ENCODE measurements at places on chromosomes 5 and 9.

DNA sequence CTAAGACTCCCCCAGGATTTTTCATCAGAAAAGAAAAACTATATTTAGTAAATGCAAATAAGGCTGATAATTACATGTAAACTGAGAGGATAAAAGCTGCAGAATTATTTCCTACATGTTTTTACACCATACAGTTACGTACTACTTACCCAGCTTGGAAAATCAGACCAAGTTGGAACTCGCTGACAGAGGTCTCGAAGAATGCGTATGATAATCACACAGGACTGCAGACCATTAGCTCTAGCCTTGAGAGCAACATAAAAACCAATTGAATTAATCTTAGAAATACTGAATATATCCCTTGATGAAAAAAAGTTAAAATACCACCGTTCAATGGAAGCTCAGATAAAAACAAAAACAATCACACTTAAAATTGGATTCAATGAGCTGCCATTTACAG is 65.6 kb downstream of the ZFR start:
- DNase-seq: no peak

- no peak for DNase-seq
Measured at GRCh38 chr5:123807177-123807945, 295.4 kb downstream of the CSNK1G3 start.

GRCh38 chr5:146426853-146427618 is 20.1 kb upstream of the TCERG1 start:
- DNase-seq: peak; percentile 52

DNA sequence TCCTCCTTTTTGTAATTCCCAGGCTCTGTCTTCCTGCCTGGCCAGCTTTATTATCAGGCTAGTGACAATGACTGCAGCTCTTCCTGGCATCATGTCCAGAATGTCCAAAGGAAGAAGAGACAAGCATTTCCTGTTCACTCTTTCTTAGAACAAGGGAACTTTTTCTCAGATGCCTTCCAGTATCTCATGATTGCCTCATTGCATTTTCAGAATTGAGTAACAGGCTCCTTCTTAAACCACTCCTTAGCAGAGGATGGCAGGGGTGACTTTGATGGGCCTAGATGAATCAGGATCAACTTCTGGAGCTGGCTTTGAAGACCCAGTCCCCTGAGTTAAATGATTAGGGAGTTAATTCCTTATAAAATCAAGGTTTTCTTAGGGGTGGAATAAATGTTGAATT is 92.9 kb upstream of the RASGRF2 start:
- DNase-seq: peak; percentile 29

GRCh38 chr5:133244242-133244641 is 192.4 kb downstream of the HSPA4 start:
- DNase-seq: peak; percentile 75

- no peak for DNase-seq
Measured at GRCh38 chr9:76290555-76290954, 103.7 kb downstream of the RFK start.

DNA sequence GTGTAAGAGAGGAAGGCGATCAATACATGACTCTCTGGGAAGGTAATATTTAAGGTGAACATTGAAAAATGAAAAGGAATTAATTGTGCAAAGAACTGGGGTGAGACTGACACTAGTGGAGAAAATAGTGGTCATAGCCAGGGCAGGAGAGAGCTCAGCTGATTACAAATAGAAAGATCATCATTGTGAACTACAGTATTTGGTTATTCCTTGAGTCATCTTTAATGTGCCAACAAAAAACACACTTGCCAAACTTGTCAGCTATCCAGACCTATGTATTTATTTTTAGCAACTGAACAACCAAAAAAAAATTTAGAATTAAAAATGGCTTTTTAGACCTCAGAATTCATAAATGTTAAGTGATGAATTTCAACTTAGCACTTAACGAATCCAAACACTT is 749.8 kb upstream of the CDH9 start:
- no peak for DNase-seq

GRCh38 chr9:122364783-122365150 is 6.1 kb upstream of the PTGS1 start:
- DNase-seq: no peak

- no peak for DNase-seq
Measured at GRCh38 chr9:30258094-30258493, 2126.3 kb upstream of the ACO1 start.

- DNase-seq: peak; percentile 31
Measured at GRCh38 chr5:55535199-55535905, 588 bp upstream of the PLPP1 start.

DNA sequence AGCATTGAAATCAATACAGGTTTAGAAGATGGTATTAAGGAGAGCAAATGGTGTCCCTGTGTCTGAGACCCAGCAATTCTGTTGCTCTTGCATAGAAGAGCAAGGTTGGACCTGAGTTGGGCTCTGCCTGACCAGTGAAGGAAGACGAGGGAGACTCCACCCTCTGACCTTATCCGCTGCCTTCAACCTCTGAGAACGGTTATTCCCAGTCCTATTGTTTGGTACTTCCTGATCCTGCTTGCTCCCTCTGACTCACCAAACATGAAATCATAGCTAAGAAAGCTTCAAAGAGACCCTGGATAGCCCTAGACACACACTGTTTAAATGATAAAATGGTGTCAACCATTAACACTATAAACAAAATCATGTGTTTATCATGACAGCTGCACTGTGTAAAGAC is 218.5 kb downstream of the PLK2 start:
- DNase-seq: no peak

DNA sequence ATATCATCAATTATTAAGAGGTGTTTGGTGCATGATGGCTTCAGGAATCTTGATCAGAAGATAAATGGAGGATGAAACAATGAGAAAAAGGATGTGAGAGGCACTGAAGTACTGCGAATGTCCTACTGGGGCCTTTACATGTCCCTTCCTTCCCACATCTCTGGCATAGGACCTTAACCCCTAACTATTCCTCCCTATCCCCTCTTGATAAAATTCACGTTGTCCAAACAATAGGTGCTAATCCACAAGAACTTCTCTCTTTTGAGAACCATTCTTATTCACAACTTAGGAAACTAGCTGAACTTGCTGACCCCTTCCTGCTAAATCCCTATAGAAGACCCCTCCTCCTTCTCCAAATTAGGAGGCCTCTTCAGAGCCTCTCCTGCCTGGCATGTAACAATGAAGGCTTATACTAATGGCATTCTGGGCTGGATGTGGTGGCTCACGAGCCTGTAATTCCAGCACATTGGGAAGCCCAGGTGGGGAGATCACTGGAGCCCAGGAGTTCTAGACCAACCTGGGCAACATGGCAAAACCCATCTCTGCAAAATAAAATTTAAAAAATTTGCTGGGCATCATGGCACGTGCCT is 276.5 kb upstream of the SMARCA2 start:
- DNase-seq: no peak

DNA sequence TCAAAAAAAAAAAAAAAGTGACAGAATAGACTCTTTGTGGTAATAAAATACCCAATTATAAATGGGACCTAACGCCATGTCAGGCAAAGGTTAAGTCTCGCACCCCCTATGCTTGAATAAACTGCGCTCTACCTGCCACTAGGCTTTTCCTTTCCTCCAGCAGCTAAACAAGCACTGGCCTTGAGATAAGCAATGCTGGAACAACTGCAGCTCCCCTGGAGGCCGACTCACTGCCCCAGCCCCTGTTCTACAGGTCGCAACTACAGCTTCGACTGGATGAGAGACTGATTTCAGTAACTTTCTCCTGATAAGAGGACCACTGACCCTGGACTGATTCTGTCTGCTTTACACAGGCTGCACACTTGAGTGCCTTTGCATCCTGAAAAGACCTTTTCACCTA is 210.2 kb downstream of the HSPA4 start:
- no peak for DNase-seq

- no peak for DNase-seq
Measured at GRCh38 chr5:99141534-99142128, 212.8 kb upstream of the CHD1 start.

DNA sequence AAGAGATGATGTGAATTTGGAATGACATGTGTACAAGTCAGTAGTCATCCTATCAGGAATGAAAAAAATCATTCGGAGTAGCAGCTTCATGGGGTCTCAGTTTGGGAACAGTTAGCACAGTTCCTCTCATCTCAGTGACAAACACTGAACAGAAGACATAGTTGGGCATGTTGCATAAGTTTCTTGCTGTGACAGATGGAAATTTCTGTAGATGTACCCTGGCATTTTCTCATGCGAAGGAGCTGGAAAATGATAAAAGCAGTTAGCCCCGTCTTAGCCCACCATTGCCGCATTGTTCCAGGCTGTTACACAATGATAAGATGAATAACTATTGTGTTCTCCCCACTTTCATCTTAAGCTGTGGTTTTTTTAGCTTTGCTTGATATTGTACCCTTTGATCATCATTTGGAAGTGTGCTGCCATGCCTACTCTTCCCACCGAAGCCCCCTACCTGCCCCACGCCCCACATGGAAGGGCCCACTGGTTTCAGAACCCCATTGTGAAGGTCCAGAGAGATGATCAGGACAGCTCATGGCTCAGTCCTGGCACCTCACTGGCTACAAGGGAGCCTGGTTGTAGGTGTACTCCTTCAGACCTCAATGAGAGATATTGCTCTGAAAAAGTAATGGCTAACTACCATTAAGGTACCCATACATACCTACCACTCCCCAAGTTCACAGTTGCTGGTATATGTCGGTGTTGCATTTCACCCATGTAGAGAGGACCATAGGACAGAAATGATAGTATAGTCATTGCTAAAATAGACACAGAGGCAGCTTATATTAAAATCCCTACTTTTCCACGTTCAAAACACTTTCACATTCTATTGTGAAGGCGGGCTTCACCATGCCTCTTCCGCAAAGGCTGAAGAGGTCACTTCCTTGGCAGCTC is 38.8 kb downstream of the SFXN1 start:
- DNase-seq: no peak

DNA sequence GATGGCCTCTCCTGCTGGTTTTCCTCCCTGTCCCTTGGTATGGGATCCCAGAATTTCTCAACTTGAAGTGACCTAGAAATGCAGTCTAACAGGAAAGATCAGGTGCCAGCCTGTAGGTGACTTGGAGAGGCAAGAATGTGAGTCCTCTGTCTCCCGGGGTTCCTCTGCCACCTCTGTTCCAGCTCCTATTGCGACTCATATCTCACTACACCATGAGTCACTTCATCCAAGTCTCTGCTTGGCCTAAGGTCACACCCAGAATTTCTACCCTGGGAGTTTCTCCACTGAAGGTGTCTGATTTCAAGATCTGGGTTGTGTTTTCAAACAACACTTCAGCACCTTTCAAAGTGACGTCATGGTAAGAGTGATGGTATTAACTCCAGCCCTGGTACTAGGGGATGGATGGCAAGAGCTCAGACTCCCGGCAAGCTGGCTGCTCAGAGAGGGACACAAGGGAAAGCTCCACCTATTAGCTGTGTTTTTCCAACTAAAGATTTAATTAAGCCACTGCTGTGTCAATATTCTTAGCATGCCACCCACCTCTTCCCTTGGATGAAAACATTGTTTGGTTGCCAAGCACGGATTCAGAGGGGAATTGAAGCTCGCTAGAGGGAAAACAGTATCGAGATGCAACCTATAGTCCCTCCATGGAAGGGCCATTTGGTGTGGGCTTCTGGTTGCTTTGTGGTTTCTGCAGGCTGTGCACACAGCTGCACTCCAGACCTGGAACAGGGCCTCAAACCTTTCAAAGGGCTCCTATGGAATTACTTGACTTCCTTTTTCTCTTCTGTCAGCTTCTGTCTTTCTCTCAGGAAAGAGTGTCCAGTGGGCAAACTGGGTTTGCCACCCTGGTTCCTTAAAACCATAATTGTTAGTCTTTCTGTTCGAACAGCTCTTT is 205.7 kb downstream of the GAS1 start:
- peak; percentile 45 for DNase-seq

- DNase-seq: no peak
Measured at GRCh38 chr5:57327561-57328367, 153.9 kb downstream of the GPBP1 start.

- no peak for DNase-seq
Measured at GRCh38 chr9:133634081-133634691, 2.0 kb upstream of the DBH start.

- DNase-seq: no peak
Measured at GRCh38 chr5:17481378-17481777, 16.7 kb upstream of the TAF11L2 start.

DNA sequence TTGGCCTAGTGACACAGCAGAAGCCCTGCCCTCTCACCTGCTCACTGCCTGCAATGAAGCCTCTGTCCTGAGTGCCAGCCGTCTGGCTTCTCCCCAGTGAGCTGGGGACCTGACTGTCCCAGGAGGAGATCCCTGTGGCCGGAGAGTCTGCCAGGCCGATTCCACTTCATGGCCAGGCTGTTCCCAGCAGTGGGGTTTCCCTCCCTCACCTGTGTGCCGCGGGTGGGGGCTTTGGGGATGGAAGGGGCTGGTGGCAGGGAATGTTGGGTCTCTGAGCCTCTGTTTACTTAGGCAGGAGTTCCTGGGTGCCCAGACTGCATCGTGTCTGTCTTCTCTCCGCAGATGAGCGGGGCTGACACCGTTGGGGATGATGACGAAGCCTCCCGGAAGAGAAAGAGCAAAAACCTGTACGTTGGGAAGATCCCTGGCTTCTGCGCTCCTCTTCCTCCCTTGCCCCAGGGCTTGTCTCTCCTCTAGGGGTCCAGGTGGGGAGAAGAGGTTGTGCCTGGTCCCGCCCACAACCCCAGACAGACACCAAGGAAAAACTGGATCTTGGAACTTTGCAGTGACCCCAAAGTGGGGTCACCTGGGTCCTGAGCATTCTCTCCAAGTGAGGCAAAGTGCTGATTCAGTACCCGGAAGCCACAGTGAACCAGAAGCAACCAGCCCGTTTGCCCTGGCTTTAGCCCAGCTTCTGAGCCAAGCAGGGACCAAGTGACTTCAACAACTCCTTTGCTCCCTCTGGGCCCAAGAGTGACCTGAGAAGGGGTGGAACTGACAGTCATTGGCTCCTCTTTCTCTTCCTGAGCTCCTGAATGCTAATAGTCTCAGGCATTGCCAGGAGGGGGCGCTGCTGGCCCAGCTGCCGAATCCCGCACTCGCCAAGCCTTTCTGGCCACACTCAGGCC is 127.7 kb downstream of the RGS3 start:
- peak; percentile 73 for DNase-seq

DNA sequence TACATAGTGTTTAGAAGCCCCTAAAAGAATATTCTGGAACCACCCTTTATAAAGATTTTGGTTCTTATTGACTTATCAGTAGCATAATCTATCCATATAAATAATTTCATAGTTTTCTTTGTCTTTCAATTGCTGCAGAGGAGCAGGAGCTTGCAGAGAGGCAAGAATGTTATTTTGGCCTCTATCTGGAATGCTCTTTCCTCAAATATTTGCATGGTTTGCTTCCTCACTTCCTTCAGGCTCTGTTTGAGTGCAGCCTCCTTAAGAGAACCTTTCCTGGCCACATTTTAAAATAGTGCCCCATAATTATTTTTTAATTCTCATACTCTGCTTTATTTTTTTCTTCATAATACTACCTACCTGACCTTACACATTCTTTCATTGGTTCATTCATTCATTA is 1.5 kb downstream of the C5 start:
- DNase-seq: peak; percentile 9

DNA sequence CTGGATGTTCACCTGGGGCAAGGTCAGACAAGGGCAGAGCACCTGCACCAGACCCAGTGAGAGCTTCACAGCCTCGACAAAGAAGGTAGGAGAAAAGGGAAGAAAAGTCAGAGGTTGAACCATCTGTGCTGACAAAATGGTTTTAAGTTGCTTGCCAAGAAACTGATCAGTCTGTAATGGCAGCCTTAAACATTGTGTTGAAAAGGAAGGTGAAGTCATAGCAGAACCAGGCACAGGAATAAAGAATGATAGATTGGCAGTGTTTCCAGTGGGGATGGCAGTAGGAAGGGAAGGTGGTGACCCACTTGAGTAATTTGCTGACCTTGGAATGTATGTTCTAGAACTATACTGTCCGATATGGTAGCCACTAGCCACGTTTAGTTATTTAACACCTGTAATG is 34.2 kb downstream of the HTR4 start:
- DNase-seq: no peak

All from fibroblast of villous mesenchyme (primary cell).